PC-3 (cell line): ENCODE measurements at places on chromosomes 3 and 15. TPM values are rescaled to one million over a fixed set of nuclear protein-coding genes. Genes with fewer than 3 reads are reported as not detected.

The FOXL2 gene
- total RNA-seq = not detected in 2 replicates

GRCh38 chr3:65593780-65594752, 444.7 kb downstream of the MAGI1 start:
- H3K4me1 ChIP-seq = no peaks in the 10 kb centered on the region
- H3K27me3 ChIP-seq = no peaks in the 10 kb centered on the region
- H3K27ac ChIP-seq = no peak overlapping the region
- H3K4me3 ChIP-seq = no peak overlapping the region

- H3K4me1 ChIP-seq = 0 out of 2 replicates have a peak, but pooled peaks cover 2% of the 10 kb centered on the region
- DNase-seq = no peak
- no peak overlapping the region for H3K4me3 ChIP-seq
- no peaks in the 10 kb centered on the region for H3K36me3 ChIP-seq
These were observed 25.3 kb downstream of the PRICKLE2 start for GRCh38 chr3:64199932-64200331.

GRCh38 chr3:83500422-83500821, 1458.4 kb upstream of the CADM2 start:
- DNase-seq = peak; percentile 86
- no peaks in the 10 kb centered on the region for H3K36me3 ChIP-seq
- peaks cover 44% of the 10 kb centered on the region for H3K4me1 ChIP-seq
- H3K27me3 ChIP-seq = no peaks in the 10 kb centered on the region

GRCh38 chr3:129442947-129443346, 2.9 kb downstream of the IFT122 start:
- H3K36me3 ChIP-seq = no peaks in the 10 kb centered on the region
- H3K27me3 ChIP-seq = no peaks in the 10 kb centered on the region
- H3K4me1 ChIP-seq = peaks cover 12% of the 10 kb centered on the region
- no peak overlapping the region for H3K27ac ChIP-seq
- H3K4me3 ChIP-seq = no peak overlapping the region

- no peaks in the 10 kb centered on the region for H3K36me3 ChIP-seq
- peaks cover 71% of the 10 kb centered on the region for H3K27me3 ChIP-seq
- H3K4me1 ChIP-seq = no peaks in the 10 kb centered on the region
These were observed 4.8 kb downstream of the RASGRP1 start for GRCh38 chr15:38559636-38560307.

The XCR1 gene
- total RNA-seq = not detected in 2 replicates

DNA sequence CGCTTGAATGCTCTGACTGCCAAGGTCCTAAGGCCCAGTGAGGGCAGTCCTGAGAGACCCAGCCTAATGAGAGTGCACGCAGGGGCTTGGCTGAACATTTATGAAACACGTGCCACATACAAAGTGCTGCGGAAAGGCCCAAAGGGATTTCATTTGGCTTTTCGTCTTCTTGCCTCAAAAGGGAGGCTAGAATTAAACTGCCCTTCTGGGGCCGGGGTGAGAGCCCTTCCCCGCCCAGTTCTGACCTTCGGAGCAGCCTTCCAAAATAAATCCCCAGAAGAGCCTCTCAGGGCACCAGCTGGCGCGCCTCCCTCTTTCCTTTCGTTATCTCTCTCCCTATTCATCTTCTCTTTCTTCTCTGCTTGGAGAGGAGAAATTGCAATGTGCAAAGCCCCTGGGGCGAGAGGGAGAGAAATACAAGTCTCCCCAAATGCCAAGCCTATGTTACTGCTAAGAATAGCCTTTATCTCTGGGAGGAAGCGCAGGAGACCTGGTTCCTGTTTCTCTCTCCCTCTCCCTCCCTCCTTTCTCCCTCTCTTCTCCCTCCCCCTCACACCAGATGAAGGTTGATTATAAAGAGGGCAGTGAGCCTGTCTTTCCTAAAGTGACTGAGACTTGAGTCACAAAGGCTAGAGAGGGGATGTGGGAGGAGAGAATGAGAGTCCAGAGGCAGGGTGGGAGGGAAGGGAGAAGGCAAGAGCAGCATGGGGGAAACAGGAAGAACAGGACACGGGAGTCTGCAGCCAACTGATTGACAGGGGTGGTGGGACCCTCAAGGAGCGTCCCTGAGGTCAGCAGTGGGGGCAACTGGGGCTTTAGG, 36.7 kb upstream of the NDUFB4 start:
- H3K27ac ChIP-seq = peak overlapping the region; percentile 64
- DNase-seq = peak; percentile 97
- peak overlapping the region; percentile 74 for H3K4me3 ChIP-seq
- no peaks in the 10 kb centered on the region for H3K27me3 ChIP-seq

DNA sequence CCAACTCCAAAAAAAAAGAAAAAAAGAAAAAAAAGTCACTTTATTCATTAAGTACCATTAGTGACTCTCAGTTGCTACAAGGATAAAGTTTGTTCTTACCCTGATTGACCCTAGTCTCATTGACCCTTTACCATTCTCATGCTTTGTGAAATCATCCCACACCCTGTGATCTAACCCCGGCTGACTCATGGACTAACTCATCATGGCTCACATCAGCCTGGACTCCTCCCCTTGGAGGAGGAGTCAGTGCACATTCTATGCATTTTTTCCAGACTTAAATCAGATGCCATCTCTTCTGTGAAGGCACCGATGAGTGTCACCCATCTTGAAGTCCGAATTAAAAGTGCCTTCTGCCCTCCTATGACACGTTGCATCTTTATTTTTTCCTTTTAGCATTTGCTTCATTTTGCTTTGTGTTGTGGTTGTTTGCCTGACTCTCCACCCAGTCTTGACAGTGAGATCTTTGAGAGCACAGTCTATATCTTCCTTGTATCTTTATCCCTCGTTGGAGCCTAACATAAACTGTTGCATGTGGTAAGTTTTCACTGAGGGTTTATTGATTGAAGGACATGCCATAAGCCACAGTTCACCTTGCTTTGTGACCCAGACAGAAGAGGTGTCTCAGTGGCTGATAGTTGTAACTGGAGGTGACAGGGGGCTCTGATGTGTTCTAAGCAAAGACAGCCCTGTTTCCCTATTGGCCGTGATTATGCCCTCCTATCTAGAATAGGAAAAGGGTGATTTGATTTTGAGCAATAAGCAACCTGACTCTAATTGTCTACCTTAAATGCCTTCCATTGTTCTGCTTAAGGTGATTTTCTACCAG, 72.1 kb downstream of the IL1RAP start:
- no peaks in the 10 kb centered on the region for H3K36me3 ChIP-seq
- no peaks in the 10 kb centered on the region for H3K27me3 ChIP-seq
- H3K27ac ChIP-seq = peak overlapping the region; percentile 91
- peak; percentile 93 for DNase-seq
- H3K4me3 ChIP-seq = 0 out of 2 replicates have a peak overlapping the region, but pooled peaks have one; percentile 3

- no peak overlapping the region for H3K4me3 ChIP-seq
- H3K4me1 ChIP-seq = no peaks in the 10 kb centered on the region
- H3K27me3 ChIP-seq = no peaks in the 10 kb centered on the region
- DNase-seq = no peak
- H3K27ac ChIP-seq = no peak overlapping the region
These were observed 190.1 kb downstream of the TBC1D5 start for GRCh38 chr3:17552351-17552750.

The BFSP2 gene
- total RNA-seq = not detected in 2 replicates
